ENCODE measurements at places on chromosomes 2 and 18.

DNA sequence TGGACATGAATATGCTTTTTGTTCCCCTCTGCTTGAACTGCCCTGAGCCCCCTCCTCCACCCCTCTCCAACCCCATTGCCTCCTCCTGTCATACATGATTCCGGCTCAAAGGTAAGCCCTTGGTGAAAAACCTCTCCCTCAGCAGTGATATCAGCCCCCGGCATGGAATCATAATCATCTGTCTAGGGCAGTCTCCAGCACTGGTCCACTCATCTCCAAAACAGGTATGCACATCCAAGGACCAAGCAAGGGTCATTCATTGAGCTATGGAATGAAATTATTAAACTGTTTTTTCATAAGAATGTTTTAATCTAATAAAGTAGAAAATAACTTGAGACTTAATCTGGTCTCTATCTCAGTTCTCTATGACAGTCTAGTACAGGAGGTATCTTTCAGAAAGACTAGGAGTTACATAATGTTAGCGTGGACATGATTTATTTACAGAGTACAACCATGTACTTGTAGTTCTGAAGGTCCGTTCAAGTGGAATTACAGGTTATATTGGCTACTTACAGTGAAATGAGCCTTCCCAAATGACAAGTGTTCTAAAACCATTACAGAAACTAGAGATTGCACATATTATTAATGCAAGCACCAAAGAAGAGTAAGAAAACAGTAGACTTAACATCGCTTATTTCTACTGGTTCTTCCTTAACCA is 75.2 kb downstream of the ACVR1 start:
- DNase-seq, result no peak

DNA sequence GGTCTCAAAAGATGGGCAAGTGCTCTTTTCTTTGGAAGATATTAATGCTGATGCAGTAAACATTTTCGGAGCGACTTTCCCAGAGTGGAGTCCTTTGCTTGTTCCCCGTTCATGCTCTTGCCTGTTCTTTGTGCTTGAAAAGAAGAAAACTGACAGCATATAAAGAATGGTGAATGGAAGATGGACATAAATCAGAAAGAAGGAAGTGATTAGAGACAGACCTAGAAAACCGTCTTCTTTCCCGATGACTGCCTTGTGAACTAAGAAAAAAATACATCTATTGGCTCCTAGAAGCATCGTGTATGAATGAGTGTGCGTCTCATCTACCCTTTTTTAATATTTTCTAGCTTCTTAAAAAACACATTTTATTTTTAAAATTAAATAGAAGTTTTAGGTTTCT is 740.1 kb upstream of the FANCL start:
- DNase-seq, result no peak

- DNase-seq, result no peak
These were observed 118.9 kb upstream of the FOSL2 start for GRCh38 chr2:28273751-28274150.

DNA sequence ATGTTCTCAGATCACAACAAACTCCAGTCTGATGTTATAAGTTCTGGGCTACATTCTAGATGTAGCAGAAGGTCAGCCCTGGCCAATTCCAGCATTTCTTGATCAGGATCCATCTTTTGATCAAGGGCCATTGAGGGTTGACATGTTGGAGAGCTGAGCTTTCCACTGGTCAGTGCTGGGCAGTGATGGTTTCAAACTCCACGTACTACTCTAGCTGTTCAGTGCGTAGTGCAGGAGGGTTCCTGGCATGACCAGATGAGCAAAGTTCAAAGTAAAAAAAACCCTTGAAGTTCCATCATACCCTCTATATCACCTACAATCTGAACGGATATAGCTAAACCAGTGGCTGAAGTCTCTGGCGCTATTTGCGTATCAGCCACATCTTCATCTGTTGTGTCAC is 210.4 kb upstream of the OSR1 start:
- no peak for DNase-seq

DNA sequence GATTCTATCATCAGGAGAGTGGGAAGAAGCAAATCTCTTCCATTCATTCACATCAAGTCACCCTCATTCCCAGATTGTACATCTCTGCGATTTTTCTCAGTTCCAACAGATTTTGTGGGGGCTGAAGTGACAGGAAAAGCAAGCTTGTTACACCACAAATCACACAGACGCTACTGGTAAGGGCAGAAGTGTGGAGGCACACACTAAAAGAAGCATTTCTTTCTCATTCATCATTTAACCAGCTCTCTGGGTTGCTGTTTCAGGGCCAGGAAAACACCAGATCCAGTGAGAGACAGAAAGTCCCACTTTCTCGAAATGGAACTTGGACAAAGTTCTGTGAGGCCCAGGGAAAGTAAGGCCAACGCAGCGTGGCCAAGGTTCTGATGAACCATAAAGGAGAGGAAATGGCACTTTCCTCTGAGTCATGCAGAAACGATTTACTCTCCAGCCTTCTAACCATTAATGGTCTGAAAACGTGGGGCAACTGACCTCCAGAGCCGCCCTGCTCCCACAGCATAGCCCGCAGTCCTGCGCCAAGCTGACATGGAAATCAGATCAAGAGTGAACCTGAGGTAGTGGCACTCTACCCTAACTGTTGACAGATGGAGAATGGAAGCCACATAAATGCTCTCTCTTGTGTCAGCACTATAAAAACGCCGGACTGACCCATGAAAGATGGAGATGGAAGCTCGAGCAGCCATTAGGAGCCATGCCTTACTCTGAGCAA is 191.0 kb downstream of the C1D start:
- no peak for DNase-seq

DNA sequence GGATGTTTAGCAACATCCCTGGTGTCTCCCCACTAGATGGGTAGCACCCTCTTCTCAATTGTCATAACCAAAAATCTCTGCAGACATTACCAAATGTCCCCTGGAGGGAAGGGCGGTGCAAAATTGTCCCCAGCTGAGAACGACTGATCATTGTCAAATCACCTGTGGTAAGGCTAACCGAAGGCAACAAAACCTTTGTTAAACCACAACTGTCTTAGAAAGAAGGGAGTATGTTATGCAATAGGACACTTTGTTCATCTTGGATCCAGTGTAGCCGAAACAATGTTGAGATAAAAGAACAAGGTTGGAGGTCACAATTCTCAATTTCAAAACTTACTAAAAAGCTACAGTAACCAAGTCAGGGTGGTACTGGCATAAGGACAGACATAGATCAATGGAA is 50.3 kb upstream of the ST3GAL5 start:
- no peak for DNase-seq

DNA sequence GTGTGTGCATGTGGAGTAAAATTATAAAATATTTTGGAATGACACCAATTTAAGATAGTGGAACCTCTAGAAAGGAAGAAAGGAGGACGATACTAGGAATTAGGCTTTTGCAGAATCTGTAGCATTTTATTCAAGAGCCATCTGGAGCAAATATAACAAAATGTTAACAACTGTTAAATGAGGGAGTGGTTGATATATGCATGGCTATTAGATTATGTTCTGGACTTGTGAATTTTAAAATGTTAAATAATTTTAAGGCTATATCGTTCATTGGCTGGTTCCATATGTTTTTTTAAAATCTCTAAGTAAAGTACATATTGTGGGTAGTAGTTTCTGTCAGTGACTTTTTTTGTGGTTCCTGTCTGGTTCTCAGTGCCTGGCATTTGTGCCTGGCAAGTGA is 123.2 kb downstream of the PKP4 start:
- DNase-seq, result no peak

- no peak for DNase-seq
These were observed 54.7 kb upstream of the RNU4ATAC start for GRCh38 chr2:121475811-121476571.

DNA sequence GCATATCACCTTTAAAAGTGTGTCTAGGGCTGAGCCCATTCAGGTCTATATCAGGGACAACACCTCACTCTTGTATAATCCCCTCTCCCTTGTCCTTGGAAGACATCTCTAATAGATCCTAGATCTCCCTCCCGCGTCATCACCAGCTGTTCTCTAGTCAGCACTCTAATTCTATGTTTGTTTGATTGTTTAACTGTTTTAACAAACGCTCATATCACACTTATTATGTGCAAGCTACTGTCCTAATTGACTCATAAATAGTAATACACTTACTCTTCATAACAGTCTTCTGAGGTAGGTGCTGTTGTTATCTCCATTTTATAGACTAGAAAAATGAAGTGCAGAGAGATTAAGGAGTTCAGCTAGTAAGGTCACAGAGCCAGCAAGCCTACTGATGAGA is 1.6 kb upstream of the ERMN start:
- no peak for DNase-seq

DNA sequence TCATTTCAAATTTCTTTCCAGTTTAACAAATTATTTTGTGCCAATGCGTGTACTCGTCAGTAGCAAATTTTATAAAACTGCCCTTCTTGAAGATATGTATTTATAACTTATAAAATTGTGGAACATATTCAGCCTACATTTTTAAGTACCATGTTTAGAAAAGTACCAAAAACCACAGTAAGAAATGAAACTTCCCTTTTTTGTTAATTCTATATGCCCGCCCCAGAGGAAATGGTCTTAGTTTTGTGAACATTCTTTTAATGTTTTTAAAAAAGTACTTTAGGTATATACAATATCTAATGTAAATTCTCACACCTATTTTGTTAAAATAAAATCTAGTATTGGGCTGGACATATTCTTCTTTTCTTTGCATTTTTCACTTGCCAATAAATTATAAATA is 1.2 kb downstream of the UGT1A9 start:
- DNase-seq, result no peak

GRCh38 chr18:48785091-48785614 is 165.6 kb downstream of the SMAD7 start:
- DNase-seq, result no peak

DNA sequence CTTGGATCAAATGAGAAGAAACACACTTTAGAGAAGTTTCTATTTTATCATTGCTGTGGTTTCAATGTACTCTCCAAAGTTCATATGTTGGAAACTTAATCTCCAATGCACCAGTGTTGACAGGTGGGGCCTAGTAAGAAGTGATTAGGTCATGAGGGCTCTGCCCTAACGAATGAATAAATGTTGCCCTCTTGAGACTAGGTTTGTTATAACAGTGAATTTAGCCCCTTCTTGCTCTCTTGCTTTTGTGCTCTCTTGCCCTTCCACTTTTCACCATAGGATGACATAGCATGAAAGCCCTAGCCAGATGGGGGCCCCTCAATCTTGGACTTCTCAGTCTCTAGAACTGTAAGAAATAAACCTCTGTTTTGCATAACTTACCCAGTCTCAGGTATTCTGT is 664.8 kb downstream of the DCC start:
- no peak for DNase-seq

DNA sequence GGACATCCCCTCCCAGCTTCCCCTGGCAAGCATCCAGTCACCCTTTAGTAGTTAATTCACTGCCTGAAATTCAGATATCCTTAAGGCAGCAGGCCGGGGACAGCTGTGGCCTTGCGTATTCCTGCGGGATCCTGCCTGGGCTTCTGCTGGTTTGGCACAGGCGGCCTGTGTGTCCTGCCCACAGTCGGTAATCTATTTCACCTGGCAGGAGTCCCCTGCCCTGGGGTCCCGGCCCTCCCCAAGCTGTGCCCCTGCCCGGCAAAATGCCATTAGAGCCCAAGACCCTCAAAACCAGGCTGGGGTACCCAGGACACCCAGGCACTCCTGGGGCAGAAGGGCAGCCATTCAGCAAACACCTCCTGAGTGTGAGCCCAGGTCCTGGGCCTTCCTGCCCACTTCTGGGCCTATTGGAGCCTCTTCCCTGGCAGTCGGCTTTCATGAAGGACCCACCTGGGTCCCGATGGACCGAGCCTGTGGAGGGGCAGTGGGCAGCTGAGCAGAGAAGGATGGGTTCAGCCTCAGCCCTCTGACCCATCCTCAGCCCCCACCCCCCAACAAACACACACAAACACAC is 11.6 kb downstream of the CROCC2 start:
- DNase-seq, result no peak

- DNase-seq, result no peak
These were observed 230.1 kb downstream of the GPD2 start for GRCh38 chr2:156666130-156666785.

GRCh38 chr2:84799772-84800171 is 81.1 kb downstream of the TRABD2A start:
- DNase-seq, result no peak

DNA sequence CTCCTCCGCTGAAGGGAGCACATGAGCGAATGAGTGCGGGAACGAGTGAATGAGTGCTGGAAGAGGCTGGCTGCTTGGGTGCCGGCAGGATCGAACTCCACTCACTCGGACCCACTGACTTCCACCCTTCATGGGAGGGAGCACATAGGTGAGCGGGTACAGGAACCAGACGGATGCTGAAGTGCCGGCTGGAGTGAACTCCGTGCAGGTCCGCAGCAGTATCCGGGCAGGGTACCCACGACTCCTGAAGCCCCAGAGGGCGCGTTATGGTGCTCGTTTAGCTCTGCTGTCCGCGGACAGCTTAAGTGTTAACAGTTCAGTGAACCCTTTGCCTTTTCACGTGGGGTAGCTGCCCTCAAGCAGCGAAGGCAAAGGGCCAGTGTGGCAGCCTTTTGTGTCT is 23.2 kb downstream of the RPRM start:
- DNase-seq, result no peak

DNA sequence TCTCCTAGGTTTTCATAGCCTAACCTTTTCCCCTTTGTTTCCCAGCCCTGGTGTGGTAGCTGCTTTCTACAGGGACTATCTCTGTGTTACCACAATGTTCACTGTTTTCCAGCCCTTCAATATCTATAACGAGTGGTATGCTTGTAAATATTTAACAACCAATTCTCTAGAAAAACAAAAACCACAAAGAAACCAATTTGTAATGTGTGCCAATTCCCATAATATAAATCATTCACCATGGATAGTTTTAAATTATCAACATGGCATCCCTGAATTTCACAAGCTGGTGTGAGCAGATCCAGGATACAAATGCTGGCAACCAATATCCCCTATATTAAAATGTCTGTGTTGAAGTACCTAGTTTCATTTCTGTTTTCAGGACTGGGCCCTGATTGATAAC is 207.5 kb upstream of the FBXO11 start:
- DNase-seq, result no peak

- DNase-seq, result no peak
These were observed 187.7 kb downstream of the LOXHD1 start for GRCh38 chr18:46469186-46469915.

DNA sequence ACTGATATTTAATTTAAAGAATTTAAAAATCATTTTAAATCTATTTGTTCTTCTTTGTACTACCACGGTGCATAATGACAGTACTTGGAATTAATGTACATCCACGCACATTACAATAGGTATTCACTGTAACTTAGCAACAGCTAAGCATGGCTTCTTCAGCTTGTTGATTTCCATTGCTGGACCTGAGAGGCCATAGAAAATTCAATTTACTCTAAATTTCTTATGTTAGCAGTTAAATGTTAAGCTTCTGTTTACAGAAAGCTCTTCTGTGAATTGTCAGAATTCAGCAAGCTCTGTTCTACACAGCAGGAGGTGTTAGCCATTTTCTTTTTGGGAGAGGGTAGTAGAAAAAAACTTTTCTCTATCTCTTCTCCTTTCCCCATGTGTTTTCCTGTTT is 1149.3 kb upstream of the CDH2 start:
- no peak for DNase-seq

GRCh38 chr18:22778996-22779395 is 154.1 kb upstream of the RBBP8 start:
- DNase-seq, result no peak

All from effector CD8-positive, alpha-beta T cell (primary cell).